ENCODE measurements at places on chromosomes 5 and 9.
A peak's percentile ranks its signal among the peaks of the same experiment; 100 is the strongest.

- DNase-seq: no peak
These were observed 63.5 kb downstream of the GPR21 start for GRCh38 chr9:123096987-123097386.

DNA sequence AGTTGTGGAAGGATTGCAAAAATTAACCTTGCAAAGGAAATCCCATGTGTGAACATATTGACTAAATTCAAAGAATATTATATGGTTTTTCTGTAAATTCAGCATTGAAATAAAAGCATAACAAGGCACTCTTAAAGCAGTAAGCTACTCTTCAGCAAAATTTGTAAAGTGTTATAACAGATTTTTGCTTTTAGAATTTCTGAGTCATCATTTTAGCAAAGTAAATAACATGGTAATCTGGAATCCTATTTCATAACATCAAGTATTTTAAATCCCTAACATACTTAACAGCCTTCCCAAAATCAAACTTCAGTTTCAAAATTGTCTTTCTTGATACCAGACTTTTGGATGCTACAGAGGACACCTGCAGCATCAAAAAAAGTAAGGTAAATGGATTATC lies 436.0 kb upstream of the CDH9 start:
- DNase-seq: peak; percentile 7

- DNase-seq: no peak
These were observed 8.9 kb upstream of the NRG2 start for GRCh38 chr5:140051950-140052349.

GRCh38 chr9:22840641-22841040 lies 394.0 kb downstream of the DMRTA1 start:
- DNase-seq: no peak

DNA sequence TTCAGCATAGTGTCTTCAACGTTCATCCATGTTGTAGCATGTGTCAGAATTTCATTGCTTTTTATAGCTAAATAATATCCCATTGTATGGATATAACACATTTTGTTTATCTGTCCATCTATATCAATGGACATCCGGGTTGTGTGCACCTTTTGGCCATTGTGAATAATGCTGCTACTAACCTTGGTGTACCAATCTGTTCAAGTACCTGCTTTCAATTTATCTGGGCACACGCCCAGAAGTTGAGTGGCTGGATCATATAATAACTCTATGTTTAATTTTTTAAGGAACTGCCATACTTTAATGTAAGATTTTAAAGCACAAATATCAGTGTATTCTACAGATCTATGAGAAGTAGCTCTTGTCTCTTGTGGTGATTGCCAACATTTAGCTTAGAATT lies 43.5 kb downstream of the SCAI start:
- no peak for DNase-seq

GRCh38 chr5:11918463-11919045 lies 14.3 kb upstream of the CTNND2 start:
- no peak for DNase-seq
